ENCODE measurements at places on chromosomes 5 and 9.
A peak's percentile ranks its signal among the peaks of the same experiment; 100 is the strongest.

GRCh38 chr9:129595311-129595741 lies 25.6 kb downstream of the C9orf50 start:
- no peak for DNase-seq

GRCh38 chr5:151298063-151298855 lies 5.3 kb downstream of the SLC36A3 start:
- DNase-seq = peak; percentile 55

- DNase-seq = peak; percentile 1
Measured at GRCh38 chr9:136078498-136079011, 16.5 kb downstream of the NACC2 start.

- no peak for DNase-seq
Measured at GRCh38 chr5:172086194-172086975, 79.9 kb upstream of the FBXW11 start.

- no peak for DNase-seq
Measured at GRCh38 chr9:13992138-13993088, 321.5 kb downstream of the NFIB start.

- DNase-seq = no peak
Measured at GRCh38 chr9:104758974-104759373, 5.0 kb upstream of the NIPSNAP3B start.

DNA sequence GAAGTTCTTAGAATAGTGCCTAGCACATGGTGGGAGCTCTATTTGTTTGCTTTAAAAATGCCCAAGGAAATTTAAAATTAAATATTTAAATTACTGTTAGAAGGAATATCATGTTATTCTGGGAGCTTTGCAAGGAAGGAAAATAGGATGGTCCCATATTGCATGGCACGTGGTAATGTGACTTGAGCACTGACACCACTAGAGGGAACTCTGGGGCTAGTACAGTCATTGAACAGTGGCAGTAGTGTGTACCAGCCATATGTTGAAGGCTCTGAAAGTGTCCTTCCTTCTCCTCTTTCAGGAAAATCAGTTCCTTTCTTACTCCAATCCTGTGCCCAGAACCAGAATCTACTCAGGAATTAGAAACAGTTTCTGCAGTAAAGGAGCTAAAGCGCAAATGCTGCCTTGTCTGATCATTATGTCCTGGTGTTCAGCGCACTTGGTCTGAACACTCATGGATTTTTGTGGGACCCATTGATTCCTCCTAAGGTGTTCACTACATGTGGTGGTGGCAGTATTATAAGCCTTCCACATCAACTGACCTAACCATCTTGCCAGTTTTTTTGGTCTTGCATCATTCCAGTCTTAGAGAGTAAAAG lies 54.1 kb downstream of the GDA start:
- peak; percentile 63 for DNase-seq

- DNase-seq = no peak
Measured at GRCh38 chr5:65672796-65673195, 48.0 kb downstream of the SHLD3 start.

- no peak for DNase-seq
Measured at GRCh38 chr9:17031546-17031945, 103.3 kb upstream of the CNTLN start.

DNA sequence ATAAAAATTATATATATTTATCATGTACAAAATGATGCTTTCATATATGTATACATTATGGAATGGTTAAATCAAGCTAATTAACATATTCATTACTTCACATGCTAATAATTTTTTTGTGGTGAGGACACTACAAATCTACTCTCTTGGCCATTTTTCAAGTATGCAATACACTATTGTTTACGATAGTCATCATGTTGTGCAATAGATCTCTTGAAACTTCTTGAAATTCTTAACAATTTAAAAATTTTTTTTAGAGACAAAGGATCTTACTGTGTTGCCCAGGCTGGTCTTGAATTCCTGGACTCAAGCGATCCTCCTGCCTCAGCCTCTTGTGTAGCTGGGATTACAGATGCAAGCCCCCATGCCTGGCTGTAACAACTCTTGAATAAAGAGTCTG lies 45.2 kb upstream of the SHOC1 start:
- DNase-seq = no peak

GRCh38 chr9:6106711-6107339 lies 91.4 kb upstream of the RANBP6 start:
- DNase-seq = peak; percentile 65

GRCh38 chr5:171710451-171711024 lies 75.1 kb upstream of the SMIM23 start:
- DNase-seq = no peak

DNA sequence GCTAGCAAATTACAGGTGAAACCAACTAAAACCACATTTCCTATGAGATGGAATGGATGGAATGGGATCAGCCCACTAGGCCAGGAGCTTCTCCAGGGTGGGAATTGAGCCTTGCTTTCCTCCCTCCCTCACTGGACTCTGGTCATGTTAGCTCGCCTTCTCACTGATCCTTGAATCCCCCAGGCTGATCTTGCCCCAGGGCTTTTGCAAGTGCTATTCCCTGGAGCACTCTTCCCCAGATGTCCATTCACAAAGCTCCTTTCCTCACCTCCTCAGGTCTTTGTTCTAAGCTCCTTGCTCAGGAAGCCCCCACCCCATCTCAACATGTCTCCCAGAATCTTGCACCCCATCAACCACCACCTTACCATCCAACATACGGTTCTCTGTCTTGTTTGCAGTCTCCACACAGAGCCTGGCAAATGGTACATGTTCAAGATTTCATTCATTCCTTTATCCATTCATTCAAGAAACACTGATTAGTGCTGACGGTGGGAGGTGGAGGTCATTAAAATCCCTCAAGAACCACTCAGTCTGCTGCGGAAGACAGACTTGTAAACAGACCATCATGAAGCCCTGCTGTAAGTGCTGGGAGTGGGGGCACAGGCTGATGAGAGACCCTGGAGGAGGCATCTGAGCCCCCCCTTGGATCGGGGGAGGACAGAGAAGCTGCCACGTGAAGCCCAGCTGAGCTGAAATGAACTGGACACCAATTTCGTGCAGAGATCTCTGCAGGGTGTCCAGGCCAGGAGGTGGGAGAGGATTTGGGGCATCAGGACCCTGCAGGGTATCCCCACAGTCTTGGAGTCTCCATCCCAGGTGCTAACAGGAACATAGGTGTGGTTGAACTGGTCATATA lies 141.7 kb downstream of the BARX1 start:
- DNase-seq = peak; percentile 38

GRCh38 chr9:73172901-73173215 lies 21.2 kb downstream of the ANXA1 start:
- no peak for DNase-seq

DNA sequence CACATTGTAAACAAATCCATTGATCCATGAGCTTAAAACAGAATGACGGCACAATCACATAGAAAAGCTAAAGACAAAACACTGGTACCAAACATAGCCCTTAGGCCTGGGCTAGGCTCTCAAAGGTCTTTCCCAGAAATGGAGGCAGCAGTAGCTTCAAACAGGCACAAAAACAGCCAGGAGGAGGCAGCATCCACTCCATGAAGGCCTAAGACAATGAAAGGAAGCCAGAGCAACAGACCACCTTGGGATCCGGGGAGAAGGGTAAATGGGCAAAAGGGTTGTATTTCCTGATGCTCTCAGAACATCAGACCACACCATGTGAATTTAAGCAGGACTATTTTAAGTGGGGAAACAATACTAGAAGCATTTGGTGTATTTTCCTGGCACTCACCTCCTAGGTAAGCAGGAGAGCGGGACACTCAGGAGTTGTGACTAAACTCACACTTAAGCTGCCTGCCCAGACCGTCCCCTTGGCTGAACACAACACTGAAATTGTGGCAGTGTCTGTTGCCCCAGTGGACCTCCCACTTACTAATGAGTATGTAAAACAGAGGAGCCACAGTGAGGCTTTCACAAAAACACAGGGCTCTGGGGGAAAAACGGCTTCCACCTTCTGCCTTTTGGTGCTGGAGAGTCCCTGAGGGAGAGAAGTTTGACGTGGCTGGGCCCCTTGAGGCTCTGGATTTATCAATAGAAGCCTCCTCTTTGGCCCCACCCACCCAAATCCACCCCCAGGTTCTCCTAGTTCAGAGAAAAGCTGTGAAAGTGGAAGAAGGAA lies 11.9 kb downstream of the GNPDA1 start:
- DNase-seq = peak; percentile 61

DNA sequence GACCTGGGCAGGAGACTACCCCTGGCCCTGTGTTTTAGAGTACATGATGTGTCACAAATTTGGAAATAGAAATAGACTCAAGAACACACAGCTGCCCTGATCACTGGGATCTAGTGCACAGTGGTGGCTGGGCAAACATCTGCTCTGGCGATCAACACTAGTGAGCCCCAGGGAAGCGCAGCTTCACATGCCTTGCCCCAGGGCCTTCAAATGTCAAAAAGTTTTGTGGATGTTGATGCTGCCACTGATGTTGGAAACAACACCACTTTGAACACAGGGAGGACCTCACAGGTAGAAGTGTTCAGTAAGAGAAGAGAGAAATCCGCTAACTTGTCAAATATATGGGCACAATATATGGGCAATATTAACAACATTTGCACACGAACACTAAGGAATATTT lies 7.1 kb upstream of the MAP3K1 start:
- DNase-seq = no peak

GRCh38 chr5:91125916-91126315 lies 257.2 kb downstream of the ARRDC3 start:
- DNase-seq = no peak

DNA sequence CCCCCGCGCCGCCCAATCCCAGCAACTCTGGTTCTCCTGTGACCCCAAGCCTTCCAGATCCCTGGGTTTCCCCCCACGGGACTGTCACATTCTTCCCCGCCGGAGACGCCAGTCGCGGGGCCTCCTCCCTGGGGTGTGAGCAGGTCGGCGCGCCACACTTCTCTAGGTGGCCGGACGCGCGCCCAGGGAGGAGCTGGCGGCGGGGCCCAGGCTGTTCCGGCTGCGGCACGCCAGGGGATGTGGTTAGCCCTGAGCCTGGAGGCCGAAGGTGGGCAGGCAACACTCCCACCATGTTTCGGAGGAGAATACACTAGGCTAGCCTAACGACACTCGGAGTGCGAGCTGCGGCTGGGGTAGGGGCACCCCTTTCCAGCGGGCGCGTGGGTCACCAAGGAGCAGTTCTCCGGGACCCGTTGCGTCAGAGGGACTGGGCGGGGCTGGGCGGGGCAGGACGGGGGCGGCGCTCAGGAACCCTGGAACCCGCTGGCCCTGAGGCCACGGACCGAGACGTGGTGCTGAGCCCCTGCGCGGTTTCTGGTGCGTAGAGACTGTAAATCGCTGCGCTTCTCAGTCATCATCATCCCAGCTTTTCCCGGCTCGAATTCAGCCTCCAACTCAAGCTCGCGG lies at the start of gene SLC27A6:
SLC27A6 (plus strand) TSS at position 478 of the 627 bp plus-strand sequence. CDS start 650 bp downstream, outside the sequence.
- peak; percentile 74 for DNase-seq

DNA sequence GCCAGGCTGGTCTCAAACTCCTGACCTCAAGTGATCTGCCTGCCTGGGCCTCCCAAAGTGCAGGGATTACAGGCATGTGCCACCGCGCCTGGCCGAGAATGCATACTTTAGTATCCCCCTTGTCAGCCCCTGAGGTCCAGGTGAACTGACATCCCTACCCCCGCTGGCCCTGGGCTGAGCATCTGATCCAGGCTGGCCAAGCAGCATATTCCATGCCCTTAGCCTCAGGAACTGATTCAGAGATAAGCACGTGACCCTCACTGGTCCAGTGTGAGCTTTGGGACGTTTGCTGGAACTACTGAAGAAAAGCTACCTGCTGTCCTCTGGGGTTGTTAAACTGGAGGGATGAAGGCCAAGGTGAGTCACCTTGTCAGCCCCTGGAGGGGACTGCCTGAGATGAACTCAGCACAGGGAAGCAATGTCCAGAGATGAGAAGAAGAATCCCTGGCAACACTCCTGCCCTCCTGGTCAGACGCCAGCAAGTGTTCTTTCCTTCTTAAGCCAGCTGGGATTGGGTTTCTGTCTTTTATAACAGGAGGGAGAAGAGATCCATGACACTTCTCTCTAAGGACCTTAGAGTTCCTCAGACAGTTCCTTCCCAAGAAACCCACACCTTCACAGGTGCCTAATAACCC lies 59.1 kb upstream of the FBXW11 start:
- DNase-seq = no peak

DNA sequence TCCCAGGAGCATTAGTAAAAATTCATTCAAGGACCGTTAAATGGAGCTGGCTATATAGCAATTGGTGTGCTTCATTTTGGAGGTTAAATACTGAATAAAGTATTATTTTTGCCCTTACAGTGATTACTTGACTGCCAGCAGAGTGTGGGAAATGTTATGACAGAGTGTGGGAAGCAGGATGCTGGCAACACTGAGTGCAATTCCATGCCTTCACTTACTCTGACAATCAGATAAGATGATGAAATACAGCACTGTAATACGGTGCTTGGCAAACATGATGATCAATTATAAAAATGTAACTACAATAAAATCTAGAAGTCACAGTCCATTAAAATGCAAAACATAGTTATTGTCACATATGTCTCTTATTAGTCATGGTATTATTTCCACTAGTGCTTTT lies 651.3 kb downstream of the PTPRD start:
- no peak for DNase-seq

GRCh38 chr5:3266861-3267260 lies 328.8 kb upstream of the IRX1 start:
- DNase-seq = no peak

- no peak for DNase-seq
Measured at GRCh38 chr9:129001504-129002325, 26.4 kb downstream of the SH3GLB2 start.

DNA sequence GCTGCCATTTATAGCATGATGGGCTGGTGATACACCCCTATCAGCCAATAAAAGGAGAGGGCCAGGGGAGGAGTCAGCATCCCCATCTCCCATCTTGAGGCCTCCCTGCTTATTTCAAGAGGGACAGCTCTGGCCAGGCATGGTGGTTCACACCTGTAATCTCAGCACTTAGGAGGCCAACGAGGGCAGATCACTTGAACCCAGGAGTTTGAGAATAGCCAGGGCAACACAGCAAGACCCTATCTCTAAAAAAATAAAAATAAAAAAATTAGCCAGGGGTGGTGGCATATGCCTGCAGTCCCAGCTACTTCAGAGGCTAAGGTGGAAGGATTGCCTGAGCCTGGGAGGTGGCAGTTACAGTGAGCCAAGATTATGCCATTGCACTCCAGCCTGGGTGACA lies 9.8 kb downstream of the REXO4 start:
- DNase-seq = no peak

DNA sequence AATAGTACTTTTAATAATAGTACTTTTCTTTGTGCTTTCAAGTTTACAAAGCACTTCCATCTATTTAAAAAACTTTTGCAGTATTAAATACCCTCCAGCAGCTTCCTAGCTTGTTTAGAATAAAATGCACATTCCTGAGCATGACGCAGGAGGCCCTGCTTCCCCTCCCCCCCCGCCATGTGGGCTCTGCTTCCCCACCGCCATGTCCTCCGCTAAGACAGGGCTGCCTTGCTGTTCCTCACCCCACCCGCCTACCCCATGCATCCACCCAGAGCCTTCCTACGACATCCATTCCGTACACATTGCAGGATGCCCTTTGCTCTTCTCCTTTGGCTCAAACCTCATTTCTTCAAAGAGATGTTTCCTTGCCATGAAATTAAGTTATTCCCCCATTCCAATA lies 205.9 kb upstream of the MSX2 start:
- no peak for DNase-seq
